ENCODE measurements at places on chromosomes 5 and 9.
A peak's percentile ranks its signal among the peaks of the same experiment; 100 is the strongest.

DNA sequence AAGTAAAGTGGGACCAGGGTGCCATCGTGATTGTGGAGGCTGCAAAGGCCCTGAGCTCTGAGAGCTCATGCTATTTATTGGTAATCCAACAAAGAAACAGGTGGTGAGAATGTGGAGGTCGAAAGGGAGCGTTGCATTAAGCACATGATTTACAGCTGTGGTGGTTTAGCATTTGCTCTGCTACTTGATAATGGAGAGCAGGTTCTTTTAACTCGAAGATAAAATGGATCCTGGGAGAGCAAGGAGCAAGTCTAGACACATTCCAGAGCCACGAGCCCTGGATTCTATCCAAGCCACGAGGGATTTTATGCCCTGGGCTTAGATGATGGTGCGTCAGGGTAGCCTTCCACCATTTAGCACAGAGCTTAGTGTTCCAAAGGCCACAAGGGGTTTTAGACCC, 1710.1 kb upstream of the CDH9 start:
- no peak overlapping the region for H3K27ac ChIP-seq
- no peaks in the 10 kb centered on the region for H3K4me1 ChIP-seq
- H3K4me3 ChIP-seq: no peak overlapping the region

GRCh38 chr5:88667496-88668201, 215.3 kb downstream of the MEF2C start:
- H3K4me3 ChIP-seq: peak overlapping the region; percentile 79
- peaks cover 33% of the 10 kb centered on the region for H3K4me1 ChIP-seq
- no peak for DNase-seq
- peaks cover 87% of the 10 kb centered on the region for H3K27me3 ChIP-seq
- H3K36me3 ChIP-seq: peaks cover 3% of the 10 kb centered on the region

- peaks cover 2% of the 10 kb centered on the region for H3K4me1 ChIP-seq
- no peak overlapping the region for H3K27ac ChIP-seq
- H3K36me3 ChIP-seq: no peaks in the 10 kb centered on the region
- H3K4me3 ChIP-seq: no peak overlapping the region
These were observed 4.8 kb downstream of the MYOT start for GRCh38 chr5:137872466-137872865.

- no peak for DNase-seq
- H3K27me3 ChIP-seq: no peaks in the 10 kb centered on the region
- no peak overlapping the region for H3K4me3 ChIP-seq
- peaks cover 8% of the 10 kb centered on the region for H3K36me3 ChIP-seq
These were observed 34.9 kb downstream of the ZFYVE16 start for GRCh38 chr5:80442742-80443141.

DNA sequence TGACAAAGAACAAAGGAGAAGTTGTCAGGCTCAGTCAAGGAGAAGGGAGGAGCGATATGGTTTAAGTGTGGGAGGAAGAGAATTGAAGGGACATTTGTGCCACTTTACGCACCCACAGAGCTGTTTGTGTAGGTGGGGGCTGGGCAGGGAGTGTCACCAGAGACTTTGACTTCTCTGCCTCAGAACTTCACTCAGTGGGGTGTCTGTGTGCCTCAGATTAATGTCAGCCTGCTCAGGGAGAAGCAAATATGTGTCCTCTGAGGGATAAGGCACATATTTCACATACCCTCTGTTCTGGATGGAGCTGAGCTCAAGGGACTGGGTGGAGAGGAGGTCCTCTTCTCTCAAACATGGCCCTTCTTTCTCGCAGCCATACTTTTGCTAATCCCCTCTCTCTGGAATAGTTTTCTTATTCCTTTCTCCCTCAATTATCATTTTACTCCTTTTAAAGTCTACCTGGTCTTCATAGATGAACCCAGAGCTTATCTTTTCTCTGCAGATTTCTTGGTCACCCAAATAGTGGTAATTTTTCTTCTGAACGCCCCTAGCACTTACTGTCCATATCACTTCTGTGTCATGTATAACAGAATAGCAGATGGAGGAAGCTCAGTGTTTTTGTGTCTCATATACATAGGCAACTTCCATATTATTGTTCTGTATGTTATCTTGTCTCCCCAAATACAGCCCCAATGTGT, 77.0 kb downstream of the IQGAP2 start:
- no peaks in the 10 kb centered on the region for H3K27me3 ChIP-seq
- H3K4me1 ChIP-seq: peaks cover 25% of the 10 kb centered on the region
- no peak for DNase-seq
- H3K27ac ChIP-seq: peak overlapping the region; percentile 2
- peaks cover 10% of the 10 kb centered on the region for H3K36me3 ChIP-seq

- no peak overlapping the region for H3K27ac ChIP-seq
- no peak for DNase-seq
- H3K4me1 ChIP-seq: no peaks in the 10 kb centered on the region
- no peak overlapping the region for H3K4me3 ChIP-seq
These were observed 595.7 kb downstream of the ACTL7B start for GRCh38 chr9:108259917-108260675.

GRCh38 chr5:155529362-155529761, 515.8 kb downstream of the KIF4B start:
- H3K4me1 ChIP-seq: no peaks in the 10 kb centered on the region
- no peak overlapping the region for H3K27ac ChIP-seq
- H3K27me3 ChIP-seq: no peaks in the 10 kb centered on the region

DNA sequence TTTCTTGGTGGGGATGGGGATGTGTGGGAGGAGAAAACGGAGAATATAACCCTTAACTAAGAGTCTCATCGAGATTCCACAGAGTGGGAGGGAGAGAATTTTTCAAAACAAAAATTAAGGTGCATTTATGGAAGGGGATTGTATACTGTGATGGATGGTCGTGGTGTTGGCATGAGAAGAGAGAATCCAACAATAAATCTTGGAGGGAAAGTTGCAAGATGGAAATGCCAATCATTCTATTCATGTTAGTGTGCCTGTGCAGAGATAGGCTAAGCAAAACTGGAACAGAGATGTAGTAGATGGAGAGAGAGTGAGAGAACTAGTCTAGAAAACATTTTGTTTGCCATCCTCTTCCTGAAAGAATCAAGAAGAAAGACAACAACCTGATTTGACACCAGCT, 613.1 kb downstream of the EBF1 start:
- no peak overlapping the region for H3K4me3 ChIP-seq
- no peak overlapping the region for H3K27ac ChIP-seq
- no peak for DNase-seq
- no peaks in the 10 kb centered on the region for H3K27me3 ChIP-seq
- no peaks in the 10 kb centered on the region for H3K4me1 ChIP-seq
- no peaks in the 10 kb centered on the region for H3K36me3 ChIP-seq

DNA sequence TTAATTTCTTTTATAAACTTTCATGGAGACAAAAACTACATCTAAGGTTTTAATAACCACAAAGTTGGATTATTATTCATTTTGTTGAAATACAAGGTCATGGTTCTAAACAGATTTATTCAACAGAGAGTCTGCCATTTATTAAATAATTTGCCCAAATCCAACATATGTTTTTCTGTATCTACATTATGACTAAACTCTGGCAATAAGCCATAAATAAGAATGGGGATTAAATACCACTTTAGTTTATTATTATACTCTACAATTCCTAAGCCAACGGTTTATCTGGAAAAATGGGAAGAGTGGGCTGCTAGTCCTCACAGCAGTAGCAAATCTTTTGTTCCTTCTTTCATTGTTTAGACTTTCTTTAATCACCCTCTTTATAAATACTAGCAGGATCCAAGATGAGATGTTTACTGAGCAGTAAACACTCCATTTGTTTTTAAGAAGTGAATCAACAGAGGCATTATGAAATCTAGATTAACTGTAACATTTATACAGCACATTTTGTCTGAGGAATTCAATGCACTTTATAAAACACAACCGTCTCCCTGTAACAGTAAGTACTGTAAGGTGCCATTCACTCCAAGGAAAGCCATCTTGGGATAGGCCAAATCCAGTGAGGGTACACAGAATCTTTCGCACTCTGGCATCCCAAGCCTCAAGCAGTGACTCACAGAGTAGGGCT, 89.7 kb downstream of the DROSHA start:
- peaks cover 49% of the 10 kb centered on the region for H3K36me3 ChIP-seq
- no peak overlapping the region for H3K4me3 ChIP-seq
- H3K27ac ChIP-seq: no peak overlapping the region
- no peaks in the 10 kb centered on the region for H3K4me1 ChIP-seq
- no peaks in the 10 kb centered on the region for H3K27me3 ChIP-seq

DNA sequence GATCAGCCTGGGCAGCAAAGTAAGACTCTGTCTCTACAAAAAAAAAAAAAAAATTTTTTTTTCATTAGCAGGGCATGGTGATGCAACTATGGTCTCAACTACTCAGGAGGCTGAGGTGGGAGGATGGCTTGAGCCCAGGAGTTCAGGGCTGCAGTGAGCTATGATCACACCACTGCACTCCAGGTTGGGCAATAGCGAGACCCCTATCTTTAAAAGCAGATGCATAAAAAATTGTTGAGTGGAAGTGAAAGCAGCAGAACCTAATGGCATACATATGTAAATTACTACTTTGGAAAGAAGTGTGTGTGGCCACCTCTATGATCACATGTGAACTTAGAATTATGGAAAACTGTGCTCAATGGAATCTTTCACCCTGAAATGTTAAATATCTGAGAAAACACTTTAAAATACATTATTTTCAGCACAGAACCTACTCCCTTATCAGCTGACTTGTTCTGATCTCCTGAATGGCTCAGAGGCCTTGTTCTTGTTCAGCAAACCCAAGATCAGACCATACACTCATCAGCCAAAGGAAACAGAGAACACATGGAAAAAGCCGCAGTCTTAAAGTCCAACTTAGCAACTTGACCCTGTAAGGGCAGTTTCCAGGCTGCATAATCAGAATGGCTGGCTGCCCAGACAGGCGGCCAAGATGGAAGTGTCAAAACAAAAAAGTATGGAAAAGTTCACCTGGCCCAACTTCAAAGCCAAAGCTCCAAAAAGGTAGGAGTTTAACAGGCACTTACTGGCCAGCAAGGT, 56.5 kb downstream of the SIL1 start:
- no peaks in the 10 kb centered on the region for H3K36me3 ChIP-seq
- no peaks in the 10 kb centered on the region for H3K27me3 ChIP-seq
- H3K27ac ChIP-seq: no peak overlapping the region

DNA sequence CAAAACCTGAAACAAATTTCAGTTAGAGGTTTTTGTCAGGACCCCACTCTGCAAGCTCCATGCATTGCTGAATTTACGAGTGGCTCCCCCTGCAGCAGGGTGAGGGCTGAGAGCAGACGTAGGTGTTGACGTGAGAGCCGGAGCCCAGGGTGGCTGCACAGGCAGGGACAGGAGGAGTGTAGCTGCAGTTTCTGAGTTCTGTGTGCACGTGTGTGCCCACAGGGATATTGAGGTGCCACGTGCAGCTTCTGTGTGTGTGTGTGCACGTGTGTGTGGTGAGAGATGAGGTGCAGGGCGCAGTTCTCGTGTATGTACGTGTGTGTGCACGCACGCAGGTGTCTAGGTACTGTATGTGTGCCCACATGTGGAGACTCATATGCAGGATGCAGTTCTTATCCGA, 14.6 kb downstream of the PLEKHG4B start:
- no peak for DNase-seq
- no peak overlapping the region for H3K4me3 ChIP-seq
- H3K36me3 ChIP-seq: no peaks in the 10 kb centered on the region
- no peak overlapping the region for H3K27ac ChIP-seq

DNA sequence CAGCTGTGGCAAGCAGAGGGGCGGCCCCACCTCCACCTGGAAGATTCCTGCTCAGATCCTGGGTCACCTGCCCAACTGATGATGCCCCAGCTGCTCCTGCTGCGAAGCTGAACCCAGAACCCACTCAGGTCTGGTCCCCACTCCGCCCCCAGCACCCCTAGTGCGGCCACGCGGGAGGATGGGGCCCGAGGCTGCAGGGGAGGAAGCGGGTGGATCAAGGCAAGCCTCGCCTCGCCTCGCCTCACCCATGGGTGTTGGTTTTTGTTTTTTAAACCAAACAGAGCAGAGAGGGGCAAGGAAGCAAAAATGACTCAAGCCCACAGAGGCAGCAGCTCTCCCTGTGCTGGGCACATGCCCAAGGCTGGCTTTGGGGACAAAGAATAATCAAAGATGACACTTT, 23.2 kb downstream of the ABO start:
- H3K4me1 ChIP-seq: no peaks in the 10 kb centered on the region
- no peak for DNase-seq
- no peak overlapping the region for H3K4me3 ChIP-seq

DNA sequence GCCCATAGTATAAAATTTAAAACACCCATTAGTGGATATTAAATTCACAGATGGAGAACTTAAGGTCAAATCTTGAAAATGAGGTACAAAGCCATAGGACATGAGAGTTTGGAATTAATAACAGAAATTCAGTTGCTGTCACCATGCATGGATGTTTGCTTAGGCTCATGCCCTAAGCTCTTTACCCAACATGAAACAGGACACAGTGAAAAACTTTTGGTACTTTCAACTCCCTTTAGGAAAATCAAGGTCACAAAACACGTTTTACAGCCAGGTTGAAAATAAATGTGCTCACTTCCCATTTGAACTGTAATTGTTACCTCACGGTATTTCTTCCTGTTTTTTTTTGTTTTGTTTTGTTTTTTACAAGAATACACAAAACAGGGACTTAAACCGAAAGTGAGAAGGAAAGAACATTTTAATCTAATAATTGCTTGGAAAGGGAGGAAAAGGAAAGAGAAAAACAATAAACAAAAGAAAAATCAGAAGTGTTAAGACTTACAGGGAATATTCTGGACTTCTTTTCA, 6.1 kb upstream of the TOPORS start:
- no peaks in the 10 kb centered on the region for H3K27me3 ChIP-seq
- no peak overlapping the region for H3K27ac ChIP-seq
- H3K36me3 ChIP-seq: peaks cover 10% of the 10 kb centered on the region

DNA sequence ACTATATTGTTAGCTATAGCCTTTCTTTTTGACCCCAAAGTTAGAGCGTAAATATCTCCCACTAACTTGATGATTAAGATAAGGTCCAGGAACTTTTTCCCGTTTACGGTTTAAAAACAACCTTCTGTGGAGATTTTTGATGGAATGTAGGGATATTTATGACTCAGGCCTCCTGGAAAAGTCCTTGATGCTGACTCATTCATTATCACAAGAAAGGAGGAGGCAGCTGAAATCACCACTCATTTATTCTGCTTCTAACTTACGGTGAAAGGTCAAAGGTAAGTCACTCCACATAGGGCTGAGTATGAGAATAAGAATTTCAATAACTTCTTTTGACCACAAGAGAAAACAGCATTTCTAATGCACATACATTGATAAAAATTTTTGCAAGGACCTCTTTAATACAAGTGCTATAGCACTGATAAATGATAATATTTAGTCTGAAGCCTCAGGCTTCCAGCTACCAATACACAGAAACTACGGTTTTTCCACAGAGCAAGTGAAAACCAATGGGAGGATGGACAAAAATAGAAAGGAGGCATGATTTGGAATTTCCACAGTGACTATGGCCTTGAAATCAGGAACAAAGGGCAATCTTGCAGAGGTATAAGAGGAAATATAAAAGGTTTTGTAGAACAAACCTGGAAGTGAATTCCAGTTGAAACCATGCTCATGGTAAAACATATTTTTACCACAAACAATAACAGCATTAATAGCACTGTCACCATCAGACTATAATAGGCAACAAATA, 146.5 kb downstream of the PPP2R2B start:
- no peaks in the 10 kb centered on the region for H3K4me1 ChIP-seq
- no peaks in the 10 kb centered on the region for H3K27me3 ChIP-seq
- H3K36me3 ChIP-seq: peaks cover 9% of the 10 kb centered on the region
- DNase-seq: no peak
- H3K4me3 ChIP-seq: no peak overlapping the region
- no peak overlapping the region for H3K27ac ChIP-seq
